ENCODE measurements at places on chromosomes 3 and 15.

DNA sequence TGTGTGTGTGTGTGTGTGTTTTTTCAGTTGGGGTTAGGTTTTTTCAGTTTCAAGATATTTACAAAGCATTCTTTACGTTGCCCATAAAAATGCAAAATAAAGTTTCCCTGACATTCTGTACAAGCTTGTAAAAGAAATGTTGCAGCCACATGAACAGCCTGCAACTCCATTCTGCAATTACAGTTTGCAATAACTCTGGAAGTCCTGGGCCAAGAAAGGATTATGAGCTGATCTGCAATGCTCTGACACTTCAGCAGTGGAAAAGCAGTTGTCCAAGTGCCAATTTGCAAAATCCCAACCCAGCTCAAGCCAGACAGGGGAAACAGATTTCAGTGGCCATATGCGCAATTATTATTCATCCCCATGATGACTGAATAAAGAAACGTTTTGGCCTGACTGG is 322.1 kb downstream of the MEX3B start:
- DNase-seq: no peak

- DNase-seq: no peak
These were observed 1.7 kb downstream of the PPCDC start for GRCh38 chr15:75025107-75025506.

GRCh38 chr15:79078763-79079410 is 11.7 kb downstream of the RASGRF1 start:
- no peak for DNase-seq

DNA sequence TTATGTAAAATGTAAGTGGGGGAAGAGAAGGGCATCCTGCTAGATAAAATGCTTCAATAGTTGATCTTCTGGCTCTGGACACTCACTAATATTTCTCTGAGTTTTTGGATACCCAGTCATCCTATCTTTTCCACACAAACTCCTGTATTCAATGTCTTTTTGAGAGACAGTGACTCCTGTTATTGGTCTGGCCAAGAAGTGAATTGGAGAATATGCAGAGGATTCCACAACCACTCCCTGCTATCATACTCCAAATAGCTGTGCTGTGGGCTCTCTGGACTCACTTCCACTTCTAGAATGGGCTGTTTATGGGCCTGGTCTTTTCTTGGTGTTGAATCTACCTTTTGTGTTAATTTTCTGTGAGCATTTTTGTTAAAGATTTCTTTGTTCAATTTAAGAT is 376.8 kb downstream of the NLGN1 start:
- DNase-seq: no peak

DNA sequence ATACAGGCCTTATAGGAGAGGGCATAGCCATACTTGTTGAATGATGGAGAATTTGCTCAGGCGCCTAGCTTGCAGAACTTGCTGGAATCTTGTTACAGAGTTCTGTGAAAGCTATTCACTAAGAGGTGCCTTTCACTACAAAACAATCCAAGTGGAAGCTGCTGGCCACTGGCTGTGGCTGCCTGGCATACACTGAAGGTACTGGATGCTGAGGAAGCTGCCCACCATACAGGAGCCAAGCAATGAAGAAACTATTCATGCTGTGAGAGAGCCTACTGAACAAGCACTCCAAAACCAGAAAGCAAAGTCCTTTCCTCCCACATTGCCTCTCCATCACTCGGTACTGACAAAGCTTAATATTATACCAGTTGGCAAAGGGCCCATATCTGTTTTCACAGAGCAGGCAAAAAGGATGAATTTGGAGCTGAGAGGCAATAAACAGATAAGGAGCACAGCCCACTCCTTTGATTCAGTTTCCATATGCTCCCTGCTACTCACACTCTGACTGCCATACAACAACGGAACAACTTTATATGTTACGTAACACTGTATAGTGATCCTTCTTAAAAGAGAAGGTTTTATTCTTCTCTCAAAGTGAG is 192.6 kb upstream of the ALCAM start:
- no peak for DNase-seq

- DNase-seq: no peak
These were observed 137.2 kb downstream of the PPM1L start for GRCh38 chr3:160893207-160893606.

- DNase-seq: no peak
These were observed 30.9 kb downstream of the FRMD4B start for GRCh38 chr3:69354948-69355347.

DNA sequence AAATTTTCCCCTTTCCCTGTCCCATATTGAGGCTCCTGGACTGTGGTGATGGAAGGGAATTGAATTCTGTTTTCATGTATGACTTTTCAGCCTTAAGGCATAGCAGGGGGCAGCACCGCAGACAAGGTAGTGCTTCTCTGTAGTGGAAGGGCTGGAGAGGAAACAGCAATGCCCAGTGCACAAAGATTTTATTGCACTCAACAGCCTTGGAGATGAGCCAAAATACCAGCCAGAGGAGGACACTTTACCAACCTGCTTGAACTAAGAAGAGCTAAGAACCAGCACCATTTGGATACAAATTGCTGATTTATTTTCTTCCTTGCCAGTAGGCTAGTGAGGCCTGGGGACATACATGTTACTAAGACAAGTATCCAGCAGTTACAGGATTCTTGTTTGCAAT is 98.7 kb downstream of the KCNMB2 start:
- DNase-seq: no peak

GRCh38 chr3:178440043-178440442 is 96.2 kb upstream of the KCNMB2 start:
- no peak for DNase-seq

- DNase-seq: no peak
These were observed 5.6 kb downstream of the SLC25A38 start for GRCh38 chr3:39388741-39389248.

DNA sequence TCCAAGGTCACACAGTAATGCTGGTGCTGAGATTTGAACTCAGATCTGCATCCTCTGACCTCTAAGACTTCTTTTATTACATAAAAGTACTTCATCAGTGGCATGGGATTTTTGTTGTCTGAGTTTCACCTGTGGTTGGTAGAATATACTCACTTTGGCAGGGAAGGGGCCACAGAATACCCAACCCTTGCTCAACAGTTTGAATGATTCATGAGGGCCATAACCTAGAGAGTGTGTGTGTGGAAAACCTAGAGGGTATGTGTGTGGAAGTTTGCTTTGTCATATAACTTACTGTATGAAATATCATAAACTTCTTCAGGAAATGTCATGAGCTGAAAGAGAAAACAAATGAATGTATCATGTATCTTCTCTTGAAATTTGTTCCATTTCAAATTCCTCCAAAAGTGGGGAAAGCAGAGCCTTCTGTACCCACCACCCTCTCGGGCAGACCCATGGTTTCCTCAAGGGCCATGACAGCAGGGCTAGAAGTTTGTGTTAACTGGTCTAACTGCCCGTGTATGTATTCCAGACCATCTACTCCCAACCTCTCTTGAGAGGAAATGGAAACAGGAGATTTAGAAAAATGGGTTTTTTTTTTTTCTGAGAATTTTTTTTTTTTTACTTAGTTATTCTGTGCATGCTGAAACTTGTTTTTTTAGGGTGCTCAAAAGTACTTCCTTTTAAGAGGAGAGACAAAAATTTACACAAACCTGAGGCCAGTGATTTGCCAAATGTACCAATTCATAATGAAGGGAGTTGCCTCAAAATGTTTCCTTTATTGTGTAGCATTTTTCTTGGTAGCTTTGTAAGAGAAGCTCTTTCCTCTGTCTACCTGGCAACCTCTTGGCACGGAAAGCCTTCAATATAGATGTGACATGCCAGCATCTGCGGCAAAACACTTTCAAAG is 127.0 kb downstream of the TPRG1 start:
- DNase-seq: no peak

- DNase-seq: no peak
These were observed 209.9 kb upstream of the RGMA start for GRCh38 chr15:93298901-93299300.

- no peak for DNase-seq
These were observed 143.1 kb upstream of the CHRNA7 start for GRCh38 chr15:31887246-31887645.

GRCh38 chr3:159804726-159805410 is 183.8 kb upstream of the IL12A start:
- DNase-seq: peak; percentile 91

- DNase-seq: no peak
These were observed 721 bp downstream of the ADAMTS7 start for GRCh38 chr15:78810362-78811123.

- DNase-seq: no peak
These were observed 41.4 kb downstream of the SUMF1 start for GRCh38 chr3:4425707-4426106.

GRCh38 chr3:48247401-48247811 is 6.5 kb downstream of the ZNF589 start:
- no peak for DNase-seq

DNA sequence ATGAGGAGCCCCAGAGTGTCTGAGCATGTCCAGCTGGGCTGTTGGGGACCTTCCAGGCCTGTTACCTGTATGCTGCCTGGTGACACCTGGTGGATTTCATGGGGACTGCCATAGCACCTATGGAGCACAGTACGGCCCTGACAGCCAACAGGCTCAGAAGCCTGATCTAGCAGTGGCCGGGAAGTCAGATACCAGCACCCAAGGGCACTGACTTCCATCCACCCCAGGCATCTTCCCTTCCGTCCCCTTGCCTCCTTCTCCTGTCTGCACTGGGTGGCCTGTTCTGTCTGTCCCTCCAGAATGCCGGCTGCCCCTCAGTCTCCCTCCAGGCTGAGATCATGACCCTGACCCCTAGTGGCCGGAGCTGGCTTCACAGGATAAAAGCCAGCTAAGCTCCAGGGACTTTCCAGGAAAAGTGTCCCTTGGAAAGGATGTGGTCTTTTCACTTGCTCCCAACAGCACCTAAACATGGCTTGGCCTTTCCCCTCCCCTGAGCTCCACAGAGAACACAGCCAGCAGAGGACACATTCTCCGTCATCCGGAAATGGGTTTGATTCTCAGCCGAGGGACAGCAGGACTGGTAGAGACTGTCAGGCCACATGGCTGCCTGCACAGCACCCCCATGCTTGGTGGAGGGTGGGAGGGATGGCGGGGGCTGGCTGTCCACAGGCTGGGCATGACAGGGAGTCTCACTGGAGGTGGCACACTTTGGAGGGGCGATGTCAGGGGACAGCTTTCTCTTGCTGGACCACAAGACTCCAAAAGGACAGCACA is 9.5 kb downstream of the RPS17 start:
- DNase-seq: peak; percentile 32

GRCh38 chr15:66832664-66833063 is 130.6 kb downstream of the SMAD6 start:
- no peak for DNase-seq

- DNase-seq: no peak
These were observed 66.9 kb downstream of the MTHFS start for GRCh38 chr15:79829950-79830349.

GRCh38 chr3:95595416-95596075 is 1218.8 kb upstream of the EPHA6 start:
- no peak for DNase-seq
